ENCODE measurements at places on chromosomes 3 and 15.

DNA sequence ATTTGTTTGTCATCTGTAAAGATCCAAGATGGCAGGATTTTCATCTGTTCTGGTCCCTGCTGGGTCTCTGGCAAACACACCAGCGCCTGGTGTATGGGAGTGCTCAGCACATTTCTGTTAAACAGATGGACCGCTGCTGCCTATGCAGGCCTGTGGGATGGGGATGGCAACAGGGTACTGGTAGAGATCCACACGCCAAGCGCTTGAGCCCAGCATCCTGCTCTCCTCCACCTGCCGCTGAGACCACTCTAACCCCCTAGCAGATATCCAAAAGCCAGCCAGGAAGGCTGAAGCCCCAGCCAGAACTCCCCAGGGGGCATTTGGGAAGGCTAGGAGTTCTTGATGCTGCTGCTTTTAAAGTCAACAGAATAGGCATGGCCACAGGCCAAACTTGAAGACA, 31.7 kb downstream of the ZNF445 start:
- no peak for DNase-seq

DNA sequence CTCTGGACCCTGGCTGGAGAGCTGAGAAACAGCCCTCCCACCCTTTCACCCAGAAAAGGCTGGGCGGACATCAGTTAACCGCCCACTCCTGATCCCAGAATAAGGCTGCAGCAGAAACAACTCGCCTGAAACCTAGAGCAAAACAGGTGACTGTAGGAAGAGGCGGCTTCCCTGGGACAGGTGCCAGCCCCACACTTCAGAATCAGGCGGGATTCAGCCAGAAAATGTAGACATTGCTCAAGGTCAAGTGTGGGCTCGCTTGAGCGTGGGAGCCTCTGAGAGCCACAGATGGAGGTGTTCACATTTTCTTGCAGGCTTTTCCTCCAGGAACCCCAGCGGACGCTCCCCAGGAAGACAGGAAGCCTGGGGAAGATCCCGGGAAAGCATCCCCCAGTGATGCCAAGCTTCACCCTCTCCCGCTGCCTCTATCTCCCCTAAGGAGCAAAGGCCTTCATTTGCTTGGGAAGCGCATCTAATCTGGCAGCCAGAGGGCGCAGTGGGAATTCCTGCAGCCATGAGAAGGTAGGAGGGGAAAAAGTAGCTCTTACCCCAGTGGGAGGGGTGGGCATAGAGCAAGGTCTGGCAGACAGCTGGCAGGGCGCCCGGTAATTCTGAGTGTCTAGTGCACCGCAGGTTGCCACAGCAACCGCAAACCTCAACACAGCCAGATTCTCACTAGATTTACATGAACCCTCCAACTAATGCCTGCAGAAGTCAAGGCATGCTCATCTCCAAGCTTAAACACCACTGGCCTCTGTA, 77.7 kb downstream of the OCA2 start:
- peak; percentile 96 for DNase-seq

DNA sequence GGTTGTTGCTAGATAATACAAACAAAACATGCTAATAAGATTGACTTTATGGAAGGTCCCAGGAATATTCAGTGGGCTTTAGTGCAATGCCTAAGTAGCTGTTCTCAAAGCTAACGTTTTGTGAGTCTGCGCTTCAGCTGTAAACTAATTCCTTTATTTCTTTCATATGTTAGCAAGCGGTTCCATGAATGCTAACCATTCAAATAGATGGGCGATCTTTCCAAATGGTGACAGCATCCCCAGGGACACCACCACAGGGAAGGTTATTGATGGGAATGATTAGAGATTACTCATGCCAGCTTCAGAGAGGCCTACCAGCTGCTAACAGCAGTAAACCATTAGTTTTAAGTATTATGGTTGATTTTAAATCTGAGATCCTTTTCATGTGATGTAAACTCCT, 405.7 kb upstream of the MCTP2 start:
- peak; percentile 31 for DNase-seq

GRCh38 chr3:25592510-25592968, 72.2 kb downstream of the TOP2B start:
- peak; percentile 93 for DNase-seq

DNA sequence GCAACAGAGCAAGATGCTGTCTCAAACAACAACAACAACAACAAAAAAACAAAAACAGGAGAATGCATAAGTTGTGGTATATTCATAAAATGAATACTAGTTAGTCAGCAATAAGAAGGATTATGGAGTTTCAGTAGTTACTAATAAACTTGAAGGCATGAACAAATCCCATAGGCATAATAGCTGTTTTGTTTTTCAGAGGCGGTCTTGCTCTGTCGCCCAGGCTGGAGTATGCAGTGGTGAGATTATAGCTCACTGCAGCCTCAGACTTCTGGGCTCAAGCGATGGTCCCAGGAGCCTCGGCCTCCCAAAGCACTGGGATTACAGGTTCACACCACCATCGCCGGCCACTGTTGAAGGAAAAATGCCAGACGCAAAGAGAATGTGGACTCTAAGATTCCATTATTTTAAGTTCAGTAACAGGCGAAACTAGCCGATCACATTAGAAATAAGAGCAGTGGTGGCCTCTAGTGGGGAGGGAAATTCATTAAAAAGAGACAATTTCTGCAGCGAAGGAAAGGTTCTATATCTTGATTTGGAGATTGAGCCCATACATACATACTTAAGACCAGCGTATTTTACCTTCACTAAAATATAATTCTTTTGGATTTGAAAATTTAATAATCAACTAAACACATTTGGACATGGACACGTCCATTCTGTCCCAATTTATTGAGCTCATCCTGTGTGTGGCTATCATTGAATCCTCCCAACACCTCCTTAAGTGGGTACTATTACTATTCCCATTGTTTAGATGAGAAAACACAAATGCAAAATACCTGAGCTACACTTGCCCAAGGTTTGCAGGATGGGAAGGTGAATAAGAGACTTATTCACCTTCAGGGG, 27.4 kb upstream of the HDAC11 start:
- DNase-seq: peak; percentile 69

- DNase-seq: no peak
Measured at GRCh38 chr15:83199288-83199687, 8.3 kb downstream of the HDGFL3 start.

GRCh38 chr15:63341898-63342297, 39.7 kb downstream of the CA12 start:
- DNase-seq: no peak

DNA sequence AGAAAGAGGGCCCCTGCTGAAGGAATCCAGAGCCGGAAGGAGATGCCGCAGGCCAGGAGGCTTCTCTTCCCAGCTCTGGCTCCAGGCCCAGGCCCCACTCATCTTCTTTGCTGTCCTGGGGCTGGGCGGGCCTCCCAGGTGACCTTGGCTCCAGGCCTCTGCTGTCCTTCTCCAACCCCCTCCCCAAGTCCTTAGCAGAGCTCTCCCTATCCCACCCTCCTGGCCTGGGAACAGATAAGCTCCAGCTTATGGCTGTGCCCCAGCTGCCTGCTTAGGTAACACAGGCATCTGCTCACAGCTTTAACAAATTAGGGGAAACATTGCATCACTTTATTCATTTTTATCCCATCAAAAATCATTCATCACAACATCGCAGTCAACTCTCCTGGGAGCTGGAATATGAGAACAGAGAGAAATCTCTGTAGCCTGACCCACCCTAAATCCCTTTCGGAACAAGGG, 86.9 kb downstream of the SEMA5B start:
- peak; percentile 26 for DNase-seq

DNA sequence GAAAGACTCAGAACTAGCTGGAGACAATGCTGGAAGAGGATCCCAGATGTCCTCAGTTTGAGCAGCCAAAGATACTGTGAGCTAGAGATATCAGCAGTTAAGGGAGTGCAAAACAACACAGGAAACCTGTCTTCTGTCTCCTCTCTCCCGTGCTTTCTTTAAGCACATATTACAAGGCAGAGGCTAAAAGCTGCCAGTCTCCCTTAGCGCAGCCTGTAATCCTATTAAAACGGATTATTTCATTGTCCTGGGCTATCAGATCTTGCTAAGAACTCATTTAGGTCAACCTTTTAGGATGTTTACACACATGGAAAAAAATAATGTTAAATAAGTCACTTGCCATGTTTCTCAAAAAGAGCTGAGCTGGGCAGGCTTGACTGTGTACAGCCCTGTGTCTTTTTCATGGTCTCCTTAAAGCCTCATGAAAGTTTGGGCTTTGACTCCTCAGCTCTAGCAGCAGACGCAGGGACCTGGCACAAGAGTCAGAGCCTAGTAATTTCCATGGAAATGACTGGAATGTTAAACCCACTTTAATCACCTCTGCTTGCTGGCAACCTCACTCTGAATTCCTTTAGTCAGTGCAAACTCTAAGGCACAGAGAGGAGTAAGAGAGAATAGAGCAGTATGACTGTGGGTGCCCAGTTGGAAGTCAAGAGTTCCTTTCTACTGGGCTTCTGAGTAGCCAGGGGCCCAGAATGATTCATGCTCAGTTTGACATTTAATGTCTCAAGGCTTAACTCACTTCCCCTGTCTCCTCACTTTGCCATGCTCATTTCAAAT, 491.9 kb downstream of the NTRK3 start:
- DNase-seq: peak; percentile 80

DNA sequence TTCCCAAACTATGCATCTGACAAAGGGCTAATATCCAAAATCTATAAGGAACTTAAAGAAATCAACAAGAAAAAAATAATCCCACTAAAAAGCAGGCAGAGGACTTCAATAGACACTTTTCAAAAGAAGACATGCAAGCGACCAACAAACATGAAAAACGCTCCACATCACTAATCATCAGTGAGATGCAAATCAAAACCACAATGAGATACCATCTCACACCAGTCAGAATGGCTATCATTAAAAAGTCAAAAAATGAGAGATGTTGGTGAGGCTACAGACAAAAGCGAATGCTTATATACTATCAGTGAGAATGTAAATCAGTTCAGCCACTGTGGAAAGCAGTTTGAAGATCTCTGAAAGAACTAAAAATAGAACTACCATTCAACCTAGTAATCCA, 20.2 kb downstream of the CFAP44 start:
- DNase-seq: no peak

GRCh38 chr3:55813268-55814097, 326.4 kb upstream of the WNT5A start:
- DNase-seq: no peak

GRCh38 chr3:64316971-64317370, 91.7 kb upstream of the PRICKLE2 start:
- DNase-seq: peak; percentile 40

GRCh38 chr3:107798381-107798780, 275.6 kb downstream of the BBX start:
- peak; percentile 74 for DNase-seq

DNA sequence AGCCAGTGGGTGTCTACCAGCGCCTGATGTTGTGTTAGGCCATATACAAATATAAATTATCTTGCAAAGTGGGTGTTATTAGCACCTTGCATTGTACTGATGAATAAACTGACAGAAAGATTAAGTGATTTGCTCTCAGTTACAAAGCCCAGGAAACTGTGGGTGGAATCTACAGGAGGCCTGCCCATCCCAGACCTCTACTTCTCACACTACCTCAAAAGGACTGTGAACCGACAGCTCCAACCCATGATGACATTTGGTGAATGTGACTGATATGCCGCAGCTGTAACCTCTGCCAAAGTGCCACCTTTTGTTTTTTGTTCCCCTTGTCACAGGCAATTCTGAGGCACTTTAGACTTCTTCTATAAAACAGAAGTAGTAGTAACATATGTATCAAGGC, 43.7 kb upstream of the KCNMB2 start:
- DNase-seq: no peak

- no peak for DNase-seq
Measured at GRCh38 chr3:74410276-74410941, 204.1 kb downstream of the CNTN3 start.

GRCh38 chr15:43433661-43434303, 59.2 kb downstream of the TP53BP1 start:
- DNase-seq: no peak

- no peak for DNase-seq
Measured at GRCh38 chr15:67149068-67149772, 83.8 kb downstream of the SMAD3 start.

GRCh38 chr3:49719214-49719884, at the start of gene AMIGO3:
Gene AMIGO3, minus strand, starts transcription at chr3:49719684. Its CDS starts 219 bp downstream, at chr3:49719465.
- peak; percentile 92 for DNase-seq

- no peak for DNase-seq
Measured at GRCh38 chr3:141103067-141103466, 51.9 kb downstream of the SPSB4 start.

DNA sequence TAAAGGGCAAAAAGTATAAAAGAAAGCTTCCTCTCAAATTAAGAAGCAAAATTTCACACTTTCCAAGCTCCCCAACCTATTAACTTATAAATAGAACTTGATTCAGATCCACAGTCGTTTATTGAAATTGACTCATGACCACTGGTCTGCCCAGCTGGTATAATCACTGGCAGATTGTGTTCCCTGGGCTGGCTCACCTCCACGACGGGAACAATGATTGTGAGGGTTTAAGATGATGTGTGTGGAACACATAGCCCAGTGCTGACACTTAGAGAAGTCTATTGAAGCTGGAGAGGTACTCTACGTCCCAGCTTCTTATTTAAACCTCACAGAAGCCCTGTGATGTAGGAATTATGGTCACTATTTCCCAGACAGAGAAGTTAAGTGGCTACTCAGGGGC, 90.4 kb downstream of the MB21D2 start:
- DNase-seq: no peak

DNA sequence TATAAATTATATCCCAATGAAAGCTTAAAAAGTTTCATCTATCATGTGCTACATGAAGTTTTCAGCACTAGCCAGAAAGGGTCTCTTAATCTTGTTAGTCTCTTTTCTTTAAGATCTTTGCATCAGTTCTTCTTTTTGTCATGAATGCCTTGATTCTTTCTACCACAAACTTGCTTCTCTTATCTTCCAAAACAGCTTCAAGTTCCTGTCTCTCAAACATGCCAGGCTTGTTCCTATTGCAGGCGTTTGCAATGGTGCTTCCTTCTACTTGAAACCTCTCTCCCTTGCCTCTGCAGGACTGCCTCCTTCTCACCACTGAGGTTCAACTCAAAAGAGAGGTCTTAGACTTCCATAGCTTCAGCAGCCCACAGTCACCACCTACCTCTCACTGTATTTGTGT, 104.3 kb upstream of the FRMD4B start:
- DNase-seq: no peak

GRCh38 chr15:75770131-75770530, 57.5 kb upstream of the CSPG4 start:
- DNase-seq: no peak

- DNase-seq: no peak
Measured at GRCh38 chr3:53234130-53234840, 21.5 kb downstream of the TKT start.

DNA sequence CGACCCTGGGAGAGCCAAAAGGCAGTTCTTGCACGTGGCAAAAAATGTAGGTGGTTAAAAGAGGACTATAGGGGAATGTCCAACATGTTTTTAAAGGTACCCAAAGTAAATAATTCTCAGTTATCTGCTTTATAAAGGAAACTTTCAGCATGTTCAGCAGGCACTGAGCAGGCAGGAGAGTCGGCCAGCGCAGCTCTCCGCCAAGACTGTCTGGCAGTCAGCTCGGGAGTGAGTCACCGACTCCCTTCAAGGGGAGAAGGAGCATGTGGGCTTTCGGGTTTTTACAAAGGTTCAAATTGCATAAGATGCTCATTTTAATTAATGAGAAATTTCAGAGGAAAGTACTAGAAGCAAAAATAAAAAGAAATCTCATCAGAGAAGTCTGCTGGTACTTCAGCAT, 7.0 kb downstream of the GABRA5 start:
- DNase-seq: peak; percentile 32

GRCh38 chr3:49607105-49607591, 52.9 kb downstream of the BSN start:
- no peak for DNase-seq

Measured in fibroblast of skin of back (primary cell).